ENCODE measurements at places on chromosomes 2 and 18.

- no peak for DNase-seq
Measured at GRCh38 chr2:105741174-105741573, 3.5 kb upstream of the NCK2 start.

DNA sequence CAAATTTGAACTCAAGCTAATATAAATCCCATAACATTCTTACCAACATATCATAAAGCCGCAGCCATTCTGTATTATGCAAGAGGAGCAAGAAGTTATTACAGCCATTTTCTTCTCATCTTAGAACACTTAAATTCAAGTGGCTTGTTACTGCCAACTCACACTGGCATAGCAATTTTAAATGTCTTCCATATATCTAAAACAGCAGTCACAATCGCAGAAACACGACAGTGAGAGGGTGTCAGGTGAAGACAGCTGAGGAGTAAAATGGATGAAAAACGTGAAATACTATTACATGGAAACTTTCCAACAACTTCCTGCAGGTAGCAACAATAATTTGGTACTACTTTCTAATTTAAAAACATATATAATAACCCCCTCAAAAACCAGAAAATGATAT lies 17.9 kb downstream of the PPP3R1 start:
- DNase-seq: no peak

DNA sequence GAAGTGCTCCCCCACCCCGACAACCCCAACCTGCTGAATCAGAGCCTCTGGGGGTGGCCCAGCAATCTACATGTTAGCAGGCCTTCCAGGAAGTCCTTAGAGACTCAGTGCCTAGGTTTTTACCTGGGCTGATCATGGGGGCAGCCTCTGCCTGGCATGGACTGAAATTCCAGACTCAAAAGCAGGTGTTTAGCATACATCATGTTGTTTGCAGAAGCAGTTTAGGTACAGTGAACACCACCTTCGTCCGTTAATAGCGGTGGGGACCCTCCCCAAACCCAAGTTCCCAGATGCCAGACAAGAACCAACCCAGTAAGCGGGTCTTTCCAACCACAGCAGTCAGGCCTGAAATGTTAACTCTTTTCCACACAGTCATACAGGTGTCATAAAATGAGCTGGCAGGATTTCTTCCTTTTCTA lies 26.4 kb upstream of the GALR1 start:
- DNase-seq: no peak

DNA sequence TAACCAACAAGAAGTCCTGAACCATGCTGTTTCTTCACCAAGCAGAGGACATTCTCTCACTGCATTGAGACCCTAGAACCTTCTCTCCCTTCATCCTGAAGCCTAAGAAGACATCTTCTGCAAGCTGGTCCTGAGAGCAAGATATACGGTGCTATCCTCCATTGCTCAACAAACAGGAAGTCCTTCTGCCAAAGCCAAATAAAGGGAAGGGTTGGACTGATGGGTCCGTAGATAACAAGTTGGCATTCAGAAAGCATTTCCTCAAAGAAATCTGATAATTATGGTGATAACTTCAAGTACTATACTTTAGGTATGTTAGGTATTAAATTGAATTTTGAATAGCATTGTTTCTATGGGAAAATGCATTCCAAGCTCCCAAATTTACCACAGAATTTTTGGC lies 23.3 kb downstream of the GRB14 start:
- DNase-seq: no peak

GRCh38 chr2:240997141-240997855 lies 1.1 kb upstream of the SNED1 start:
- DNase-seq: no peak

DNA sequence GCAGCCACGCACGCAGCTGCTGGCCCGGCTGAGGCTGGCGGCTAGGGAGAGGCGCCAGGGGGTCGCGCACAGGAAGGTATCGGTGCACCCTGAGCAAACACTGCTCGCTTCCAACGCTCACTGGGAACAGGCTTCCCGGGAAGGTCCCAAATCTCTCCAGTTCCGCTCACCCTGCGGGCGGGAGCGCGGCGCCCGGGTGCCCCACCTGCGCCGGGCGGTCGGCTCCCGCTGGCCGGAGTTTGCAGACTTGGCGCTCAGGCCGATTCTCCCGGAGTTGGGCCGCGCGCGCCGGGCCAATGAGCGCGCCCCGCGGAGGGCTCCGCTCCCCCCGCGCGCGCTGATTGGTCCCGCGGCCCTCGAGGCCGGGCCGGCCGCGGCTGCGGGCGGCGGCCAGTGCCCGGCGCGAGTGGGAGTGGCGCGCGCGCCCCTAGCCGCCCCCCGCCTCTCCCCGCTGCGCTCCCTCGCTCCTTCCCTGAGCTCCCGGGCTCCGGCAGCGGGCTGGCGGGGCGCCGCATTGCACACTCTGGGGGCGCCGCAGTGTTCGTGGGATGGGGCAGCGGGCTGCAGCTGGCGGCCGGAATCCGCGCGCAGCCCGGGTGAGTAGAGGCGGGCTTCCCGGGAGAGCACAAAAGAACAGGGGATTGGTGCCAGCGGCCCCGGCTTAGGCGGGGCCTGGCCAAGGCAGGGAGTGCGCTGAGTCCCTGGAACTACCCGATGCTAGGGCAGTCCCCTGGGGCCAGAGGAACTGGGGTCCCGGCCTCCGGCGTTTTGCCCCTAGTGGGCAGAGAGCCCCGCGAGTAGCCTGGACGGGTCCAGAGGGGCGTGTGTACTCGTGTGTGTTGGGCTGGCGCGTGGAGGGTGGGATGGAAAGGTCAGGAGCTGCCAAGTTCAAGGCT lies at the start of gene LYPD6:
Gene LYPD6, plus strand, starts transcription at position 461 of the 896 bp plus-strand sequence. CDS start 107,122 bp downstream, outside the sequence.
- DNase-seq: no peak

DNA sequence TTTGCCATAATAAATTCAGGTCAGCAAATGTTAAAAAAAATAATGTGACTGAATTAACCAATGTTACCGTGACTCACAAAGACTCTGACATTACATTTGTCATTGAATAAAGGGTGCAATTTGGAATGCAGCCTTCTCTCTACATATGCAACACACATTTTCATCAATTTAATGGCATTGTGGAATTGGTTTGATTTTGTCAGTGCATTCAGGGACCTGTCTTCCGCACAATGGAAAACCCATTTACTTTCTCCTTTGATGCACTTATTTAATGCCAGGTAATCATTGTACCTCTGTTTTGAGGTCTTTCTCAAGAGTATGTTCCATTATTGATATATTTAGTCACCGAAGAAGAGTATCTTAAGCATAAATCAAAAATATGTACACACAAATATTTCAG lies 1099.3 kb downstream of the SOCS6 start:
- DNase-seq: no peak

- DNase-seq: no peak
Measured at GRCh38 chr2:189407281-189408209, 33.7 kb upstream of the WDR75 start.
